ENCODE measurements at places on chromosomes 5 and 9.
A peak's percentile ranks its signal among the peaks of the same experiment; 100 is the strongest.

- DNase-seq = no peak
Observed at GRCh38 chr5:45779874-45780671, 83.9 kb upstream of the HCN1 start.

DNA sequence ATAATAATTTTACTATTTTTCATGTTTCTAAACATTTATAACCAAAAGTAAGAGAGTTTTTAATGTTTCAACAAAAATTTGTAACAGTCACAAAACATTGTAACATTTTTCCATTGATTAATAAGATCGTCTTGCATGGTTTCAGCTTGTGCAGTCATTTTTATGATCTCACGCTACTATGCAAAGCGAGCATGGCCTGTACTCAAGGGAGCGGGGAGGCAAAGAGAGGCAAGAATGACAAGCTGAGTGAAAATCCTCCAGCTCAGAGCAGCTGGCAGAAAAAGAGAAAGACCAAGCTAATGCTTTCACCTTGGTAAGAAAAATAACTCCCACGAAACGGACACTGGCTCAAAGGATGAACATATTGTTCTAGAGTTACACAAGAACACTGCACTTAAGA lies 90.0 kb upstream of the SV2C start:
- peak; percentile 4 for DNase-seq

DNA sequence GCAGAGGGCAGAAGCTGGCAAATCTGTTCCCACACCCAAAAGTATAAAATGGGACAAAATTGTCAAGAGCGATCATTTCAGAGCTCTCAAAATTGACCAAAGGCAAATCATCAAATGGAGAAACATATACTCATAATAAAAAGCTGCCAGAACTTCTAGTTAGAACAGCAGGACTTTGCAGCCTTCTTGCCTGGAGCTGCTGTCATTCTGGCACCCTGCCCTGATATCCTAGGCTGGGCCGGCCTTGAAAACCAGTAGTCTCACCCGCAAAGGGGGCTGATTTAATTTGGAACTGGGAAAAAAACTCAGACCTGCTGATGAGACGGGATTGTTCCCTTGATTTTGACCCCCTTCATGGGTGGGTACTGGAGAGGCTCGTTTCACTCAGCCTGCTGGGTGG lies 18.5 kb downstream of the OR2V1 start:
- no peak for DNase-seq

DNA sequence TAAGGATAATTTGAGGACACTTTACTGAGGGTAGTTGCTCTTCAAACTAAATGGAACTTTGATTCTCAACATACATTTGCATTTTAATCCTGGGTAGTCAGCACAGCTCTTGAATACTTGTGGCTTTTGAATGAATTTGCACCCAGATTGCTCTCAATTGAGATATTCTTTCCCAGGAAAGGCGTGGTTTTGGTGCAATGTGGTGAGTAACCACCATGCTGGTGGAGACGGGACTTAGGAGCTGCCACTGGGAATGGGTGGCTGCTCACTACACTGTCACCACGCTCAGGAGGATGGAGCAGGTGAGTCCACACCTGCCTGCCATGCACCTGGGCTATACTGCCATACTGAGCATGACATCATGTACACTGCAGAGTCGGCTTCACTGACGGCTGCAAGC lies 99.2 kb downstream of the IRX1 start:
- peak; percentile 66 for DNase-seq

GRCh38 chr5:71483355-71483754 lies 27.9 kb downstream of the BDP1 start:
- DNase-seq = peak; percentile 11

DNA sequence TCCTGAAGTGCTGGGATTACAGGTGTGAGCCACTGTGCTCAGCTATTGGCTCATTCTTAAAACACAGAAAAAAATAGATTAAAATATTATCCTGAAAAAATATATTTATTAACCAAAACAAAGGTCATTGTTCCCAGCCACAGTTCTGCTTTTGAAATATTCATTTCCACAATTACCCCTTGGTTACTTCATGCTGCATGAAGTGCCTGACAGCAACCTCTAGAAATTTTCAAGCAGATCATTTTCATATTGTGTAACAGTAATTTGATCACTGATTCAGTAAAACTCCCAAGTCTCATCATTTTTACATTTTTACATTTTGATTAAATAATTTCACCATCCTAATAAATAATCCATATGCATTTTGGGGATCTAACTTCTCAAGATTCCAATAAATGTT lies 18.8 kb upstream of the GNAQ start:
- no peak for DNase-seq

DNA sequence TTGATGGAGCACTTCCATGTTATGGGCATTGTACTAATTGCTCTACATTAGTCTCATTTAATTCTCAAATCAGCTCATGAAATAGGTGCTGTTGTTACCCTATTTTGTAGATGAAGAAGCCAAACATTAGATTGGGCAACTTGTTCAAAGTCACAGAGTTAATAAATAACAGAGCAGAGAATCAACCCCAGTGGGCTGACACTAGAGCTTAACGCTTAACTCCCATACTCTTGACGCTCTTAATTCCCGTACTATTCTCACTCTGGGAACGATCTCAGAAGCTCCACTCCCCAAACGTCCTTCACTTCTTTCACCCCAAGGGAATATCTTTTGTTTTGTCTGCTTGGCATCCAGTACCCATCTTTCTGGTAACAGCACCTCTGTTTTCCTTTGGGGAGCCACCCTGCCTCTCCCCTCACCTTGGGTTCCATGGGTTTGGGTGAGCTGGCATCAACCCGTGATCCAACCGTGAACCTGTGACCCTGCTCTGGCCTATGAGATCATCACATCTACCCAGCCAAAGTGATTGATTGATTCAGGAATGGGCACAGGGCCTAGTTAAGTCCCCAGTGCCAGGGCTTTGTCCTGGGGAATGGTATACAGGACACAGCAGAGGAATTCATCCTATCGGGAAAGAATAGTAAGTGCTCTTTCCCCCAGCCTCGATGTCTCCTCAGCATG lies 169.2 kb downstream of the NR3C1 start:
- DNase-seq = no peak

DNA sequence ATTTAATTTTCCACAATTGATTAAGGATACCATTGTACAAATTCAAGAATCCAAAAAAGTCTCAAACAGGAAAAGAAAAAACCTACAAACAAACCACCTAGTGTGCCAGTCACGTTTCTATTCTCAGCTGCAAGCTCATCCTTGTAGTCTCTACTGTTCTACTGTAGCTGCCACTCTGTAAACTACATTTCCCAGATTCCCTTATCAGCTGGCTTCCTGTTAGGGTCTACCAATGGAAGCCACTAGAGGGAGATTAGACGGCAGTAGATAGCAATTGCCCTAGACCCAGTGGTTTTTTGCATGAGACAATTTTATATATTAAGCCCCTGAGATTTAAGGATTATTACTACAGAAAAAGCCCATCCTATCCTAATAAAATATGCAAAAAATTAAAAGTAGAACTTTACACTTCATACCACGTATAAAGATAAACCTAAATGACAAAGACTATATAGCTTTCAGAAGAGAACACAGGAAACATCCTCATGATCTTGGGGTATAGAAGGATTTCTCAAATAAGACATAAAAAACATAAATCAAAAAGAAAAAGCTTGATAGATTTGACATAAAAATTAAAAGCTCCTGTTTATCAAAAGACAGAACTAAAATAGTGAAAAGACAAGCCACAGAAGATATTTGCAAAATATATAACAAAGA lies 37.4 kb downstream of the P4HA2 start:
- DNase-seq = peak; percentile 65

Measured in muscle of back (tissue), 13 donors.